ENCODE measurements at places on chromosomes 1 and 21. TPM values are rescaled to one million over a fixed set of nuclear protein-coding genes. Genes with fewer than 3 reads are reported as not detected.

Gene PDC
- not detected for total RNA-seq

- no peak for DNase-seq
These were observed 485.7 kb downstream of the NUF2 start for GRCh38 chr1:163807331-163808049.

- DNase-seq = no peak
These were observed 94.1 kb upstream of the PDE4B start for GRCh38 chr1:65698590-65698989.

- no peak for DNase-seq
These were observed 904 bp upstream of the RPL22 start for GRCh38 chr1:6200188-6200809.

GRCh38 chr1:148160048-148160342 is 7.9 kb upstream of the NBPF11 start:
- no peak for DNase-seq

GRCh38 chr1:107804134-107804533 is 160.8 kb downstream of the VAV3 start:
- no peak for DNase-seq

- no peak for DNase-seq
These were observed 1.2 kb downstream of the ARHGEF2 start for GRCh38 chr1:155976913-155977689.

Gene PRDM16
- total RNA-seq = 0.27 TPM

- DNase-seq = no peak
These were observed 37.2 kb downstream of the ADSS2 start for GRCh38 chr1:244414543-244414942.

DNA sequence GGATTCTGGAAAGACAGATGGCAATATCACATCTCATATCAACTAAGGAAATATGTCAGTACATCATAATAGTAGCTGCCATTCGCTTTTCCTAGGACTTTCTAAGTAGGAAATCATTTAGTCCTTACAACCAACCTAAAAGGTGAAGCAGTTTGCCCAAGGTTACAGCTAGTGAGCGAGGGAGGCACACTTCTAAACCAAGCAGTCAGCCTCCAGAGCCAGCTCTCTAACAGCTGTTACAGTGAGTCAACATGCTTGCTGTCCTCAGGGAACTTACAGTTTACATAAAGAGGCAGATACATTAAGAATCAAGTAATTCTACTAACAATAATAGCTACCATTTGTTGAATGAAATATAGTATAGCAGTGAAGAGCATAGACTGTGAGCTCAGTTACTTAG is 57.1 kb downstream of the GIPC2 start:
- DNase-seq = no peak

DNA sequence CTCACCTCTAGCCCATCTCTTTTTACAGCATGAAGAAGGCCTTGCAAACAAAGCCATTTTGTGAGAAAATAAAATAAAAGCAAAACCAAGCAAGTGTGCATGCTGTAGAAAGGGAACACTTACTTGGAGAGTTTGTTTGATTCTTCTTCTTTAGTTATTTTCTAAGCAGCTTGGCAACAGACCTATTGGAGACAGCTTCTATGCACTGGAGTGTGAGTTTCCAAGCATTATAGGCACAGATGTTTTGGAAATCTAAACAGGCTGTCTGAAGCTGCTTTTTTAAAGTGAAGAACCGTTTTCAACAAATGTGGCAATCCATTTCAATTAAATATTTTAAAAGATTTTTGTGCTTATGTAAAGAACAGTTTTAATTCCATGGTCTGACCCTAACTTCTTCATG is 76.6 kb downstream of the NGF start:
- no peak for DNase-seq

GRCh38 chr1:168407832-168408538 is 127.3 kb downstream of the TBX19 start:
- no peak for DNase-seq

Gene DCDC2B
- not detected for total RNA-seq

DNA sequence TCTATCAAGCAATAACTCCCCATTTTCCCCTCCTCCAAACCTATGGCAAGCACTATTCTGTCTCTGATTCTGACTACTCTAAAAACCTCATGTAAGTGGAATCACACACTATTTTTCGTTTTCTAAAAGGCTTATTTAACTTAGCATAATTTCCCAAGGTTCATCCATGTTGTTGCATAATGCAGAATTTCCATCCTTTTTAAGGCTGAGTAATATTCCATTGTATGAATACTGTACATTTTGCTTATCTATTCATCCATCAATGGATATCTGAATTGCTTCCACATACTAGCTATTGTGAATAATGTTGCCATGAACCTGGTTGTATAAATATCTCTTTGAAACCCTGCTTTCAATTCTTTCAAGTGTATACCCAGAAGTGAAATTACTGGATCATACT is 48.2 kb downstream of the TUT4 start:
- no peak for DNase-seq

DNA sequence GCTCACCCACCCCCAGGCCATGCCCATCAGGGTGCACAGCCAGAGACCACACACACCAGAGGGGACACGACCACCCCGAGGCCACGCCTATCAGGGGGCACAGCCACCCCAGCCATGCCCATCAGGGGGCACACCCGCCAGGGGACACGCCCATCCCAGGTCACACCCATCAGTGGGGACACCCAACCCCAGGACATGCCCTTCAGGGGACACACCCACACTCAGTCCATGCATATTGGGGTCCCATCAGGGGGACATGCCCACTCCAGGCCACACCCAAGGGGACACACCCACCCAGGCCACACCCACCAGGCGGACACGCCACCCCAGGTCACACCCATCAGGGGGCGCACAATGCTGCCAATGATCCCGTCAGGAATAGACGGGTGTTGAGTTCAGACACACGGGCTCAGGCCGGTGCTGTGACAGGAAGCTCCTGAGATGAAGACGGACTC is 20.7 kb downstream of the MCM3AP start:
- DNase-seq = peak; percentile 77

Gene PERM1
- not detected for total RNA-seq

Gene SH3BGR
- 14.8 TPM for total RNA-seq

DNA sequence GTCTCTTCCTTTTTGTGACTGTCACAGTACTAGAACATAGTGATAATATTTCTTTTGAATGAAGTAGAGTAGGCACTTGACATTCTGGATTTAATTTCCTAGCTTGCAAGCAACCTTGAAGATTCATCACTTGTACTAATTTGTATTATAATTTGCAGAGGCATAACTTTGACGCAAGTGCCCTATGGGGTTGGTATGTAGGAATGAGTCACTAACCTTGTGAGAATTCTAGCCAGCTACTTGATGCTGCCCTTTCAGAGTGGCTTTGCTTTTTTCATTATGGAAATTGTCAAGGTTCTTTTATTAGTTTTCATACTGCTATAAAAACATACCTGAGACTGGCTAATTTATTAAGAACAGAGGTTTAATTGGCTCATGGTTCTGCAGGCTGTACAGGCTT is 13.7 kb upstream of the DPH5 start:
- no peak for DNase-seq

DNA sequence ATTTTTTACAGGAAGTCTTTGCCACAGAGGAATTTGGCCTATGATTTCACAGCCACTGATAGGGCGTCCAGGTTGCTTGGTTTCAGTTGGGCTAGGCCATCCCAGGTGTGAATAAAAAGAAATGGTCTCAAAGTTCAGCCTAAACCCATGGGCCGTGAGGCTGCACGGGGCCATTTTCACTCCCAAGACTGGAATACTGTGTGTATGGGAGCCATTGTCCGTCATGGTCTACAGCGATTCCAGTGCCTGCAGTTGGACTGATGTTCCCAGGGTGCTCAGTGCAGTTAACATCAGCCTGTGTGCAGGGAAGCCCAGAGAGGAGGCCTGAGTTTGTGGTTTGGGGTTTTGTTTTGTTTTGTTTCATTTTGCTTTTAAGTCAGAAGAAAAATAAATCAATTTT is 133.2 kb downstream of the ADSS2 start:
- no peak for DNase-seq

Gene KIF26B
- 0.02 TPM for total RNA-seq

DNA sequence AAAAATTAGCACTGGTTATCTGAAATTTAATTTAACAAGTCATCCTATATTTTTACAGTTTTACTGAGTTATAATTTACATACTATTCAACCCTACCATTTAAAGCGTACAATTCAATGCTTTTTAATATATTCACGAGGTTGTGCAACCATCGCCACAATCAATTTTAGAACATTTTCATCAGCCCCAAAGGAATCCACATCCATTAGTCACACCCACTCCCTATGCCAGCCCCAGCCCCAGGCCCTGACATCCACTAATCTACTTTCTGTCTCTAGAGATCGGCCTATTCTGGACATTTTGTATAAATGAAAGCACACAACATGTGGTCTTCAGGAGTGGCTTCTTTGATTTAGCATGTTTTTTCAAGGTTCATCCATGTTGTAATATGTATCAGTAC is 134.7 kb downstream of the PSMG1 start:
- DNase-seq = no peak

DNA sequence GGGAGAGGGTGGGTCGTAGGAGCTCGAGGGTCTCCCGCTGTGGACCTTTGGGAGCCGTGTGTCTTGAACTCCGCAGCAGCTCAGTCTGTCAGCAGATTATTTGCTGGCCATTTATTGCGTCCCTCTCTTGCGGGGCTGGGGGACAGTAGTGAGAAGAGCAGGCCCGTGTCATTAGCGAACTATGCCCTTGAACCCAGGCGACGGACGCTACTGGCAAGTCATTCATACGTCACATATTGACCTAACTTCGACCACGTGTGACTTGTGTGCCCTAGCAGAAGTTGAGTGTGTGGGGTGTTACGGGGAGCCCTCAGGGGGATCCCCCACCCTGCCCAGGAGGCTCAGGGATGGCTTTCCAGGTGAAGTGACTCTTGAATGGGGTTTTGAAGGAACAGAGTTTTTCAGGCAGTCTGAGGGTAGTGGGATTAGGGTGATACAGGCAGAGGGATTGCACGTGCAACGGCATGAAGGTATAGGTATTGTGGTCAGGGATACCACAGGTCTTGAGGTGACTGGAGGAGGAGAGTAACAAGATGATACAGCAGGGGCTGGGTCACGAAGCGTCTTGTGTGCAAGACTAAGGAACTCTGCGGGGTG is 13.0 kb downstream of the RCC1 start:
- DNase-seq = peak; percentile 60

Gene CD84
- 2.5 TPM for total RNA-seq

GRCh38 chr21:14918527-14918926 is 146.3 kb downstream of the NRIP1 start:
- DNase-seq = no peak

DNA sequence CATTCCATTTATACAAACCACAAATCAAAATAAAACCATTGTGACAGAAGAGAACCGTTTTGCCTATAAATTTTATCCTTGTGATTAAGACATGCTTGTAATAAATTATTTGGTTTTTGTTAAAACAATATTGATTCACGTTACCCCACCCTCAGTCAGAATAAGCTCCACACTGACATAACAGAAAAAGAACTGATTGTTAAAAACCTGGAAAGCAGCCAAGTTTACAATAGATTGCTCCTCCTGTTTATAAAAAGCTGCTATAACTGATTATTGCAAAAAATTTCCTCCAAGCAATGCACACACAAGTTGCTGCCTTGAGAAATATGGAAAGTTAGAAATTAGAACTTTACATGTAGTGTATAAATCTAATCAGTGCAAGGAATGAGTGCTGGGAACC is 263.5 kb downstream of the SETD4 start:
- no peak for DNase-seq

Gene EPHA10
- total RNA-seq = not detected

DNA sequence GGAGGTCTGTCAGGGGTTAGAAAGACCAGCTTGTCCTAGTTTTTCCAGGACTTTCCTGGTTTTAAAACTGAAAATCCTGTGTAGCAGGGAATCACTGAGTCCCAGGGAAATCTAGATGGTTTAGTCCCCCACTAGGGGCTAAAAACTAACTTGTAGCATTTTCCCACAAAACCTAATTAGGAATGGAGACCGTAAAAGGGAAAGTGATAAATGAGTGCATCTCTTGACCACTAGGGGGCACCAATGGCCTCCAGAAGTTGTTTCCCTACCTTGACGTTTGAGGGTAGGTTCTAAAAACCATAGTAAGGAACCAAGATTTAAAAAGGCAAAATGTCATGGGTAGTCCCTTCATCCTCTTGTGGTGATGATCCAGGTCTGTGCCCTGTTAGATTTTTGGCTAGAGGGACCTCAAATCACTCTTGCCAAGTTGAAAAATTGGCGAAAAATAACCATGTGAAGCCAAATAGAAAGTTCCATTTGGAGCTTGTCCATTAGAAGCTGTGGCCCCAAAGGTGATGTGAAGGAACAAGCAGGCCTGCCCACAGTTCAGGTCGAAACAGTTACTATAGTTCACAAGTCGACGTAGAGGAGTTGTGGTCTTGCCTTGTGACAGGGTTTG is 24.5 kb downstream of the CLIC6 start:
- DNase-seq = peak; percentile 77

DNA sequence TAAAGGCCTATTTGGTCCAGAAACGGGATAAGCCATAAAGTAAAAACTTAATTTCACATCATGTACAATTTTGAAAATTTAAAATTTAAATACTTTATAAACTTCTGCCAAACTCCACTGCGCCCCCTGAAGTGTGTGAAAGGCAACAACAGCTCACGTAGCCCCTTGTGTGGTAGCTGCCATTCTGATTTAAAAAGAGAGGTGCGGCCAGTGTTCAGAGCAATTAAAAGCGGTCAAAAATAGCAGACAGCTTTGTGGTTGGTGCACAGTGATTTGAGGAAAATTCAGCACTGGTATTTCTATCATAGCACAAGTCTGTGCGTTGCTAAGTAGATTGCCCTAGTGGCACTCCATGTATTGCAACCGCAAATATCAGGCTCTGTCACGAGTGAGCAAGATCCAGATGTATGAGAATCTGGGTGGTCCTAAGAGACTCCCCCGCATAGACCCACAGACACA is 122.5 kb downstream of the ATG4C start:
- DNase-seq = peak; percentile 34

GRCh38 chr21:32393677-32394001 is 827 bp upstream of the URB1 start:
- DNase-seq = no peak

DNA sequence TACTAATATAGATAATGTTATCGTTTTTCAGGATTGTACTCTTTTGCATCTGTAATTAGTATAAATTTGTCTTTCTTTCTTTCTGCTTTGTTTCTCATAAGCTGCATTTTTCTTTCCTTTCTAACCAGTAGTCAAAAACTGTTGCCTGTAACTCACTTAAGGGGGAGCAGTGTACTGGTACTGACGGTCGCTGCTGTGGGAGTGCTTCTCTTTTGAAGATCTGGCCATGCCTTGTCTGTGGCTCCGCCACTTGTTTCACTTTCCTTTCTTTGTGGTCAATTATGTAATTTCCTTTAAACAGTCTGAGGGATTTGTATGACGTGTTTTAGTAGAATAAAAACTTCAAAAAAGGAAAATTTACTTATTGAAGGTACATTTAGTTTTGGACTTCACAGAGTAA is 37.0 kb downstream of the MIA3 start:
- DNase-seq = no peak

Data from K562 (cell line).